Progenitor cell of endocrine pancreas (in vitro differentiated cells): ENCODE measurements at places on chromosomes 3 and 15.

DNA sequence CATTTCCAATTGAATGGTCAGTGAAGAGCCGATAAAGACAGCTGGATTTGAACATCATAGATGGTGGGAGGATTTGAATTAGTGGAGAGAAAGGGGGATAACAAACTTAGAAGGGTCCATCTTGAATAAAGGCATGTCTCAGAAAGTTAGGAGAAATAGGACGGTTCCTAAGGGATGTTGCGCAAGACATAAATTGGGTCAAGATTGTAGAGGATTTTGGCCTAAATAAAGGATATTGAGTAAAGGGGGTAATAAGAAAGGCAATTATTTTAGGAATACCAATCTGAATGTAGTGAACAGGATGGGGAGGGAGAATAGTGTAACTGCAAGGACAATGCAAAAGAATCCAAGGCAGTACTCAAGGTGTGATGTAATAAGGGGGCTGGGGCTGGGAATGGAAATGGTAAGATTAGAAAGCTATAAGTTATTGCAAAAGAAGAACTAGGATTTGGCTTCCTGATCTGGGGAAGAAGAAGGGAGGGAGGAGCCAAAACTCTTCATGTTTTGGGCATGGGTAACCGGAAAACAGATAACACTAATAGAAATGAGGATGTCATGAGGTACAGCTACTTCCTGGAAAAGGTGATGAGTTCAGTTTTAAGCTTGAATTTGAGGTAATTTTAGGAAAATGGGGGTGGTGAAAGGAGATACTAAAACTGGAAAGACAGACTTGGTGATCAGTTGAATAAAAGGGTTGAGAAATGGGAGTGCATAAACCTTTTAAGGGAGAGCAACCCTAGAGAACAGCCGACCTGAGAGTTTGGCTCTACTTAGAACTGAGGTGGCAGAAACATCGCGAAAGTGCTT lies 17.3 kb upstream of the TRPC1 start:
- DNase-seq, result no peak

DNA sequence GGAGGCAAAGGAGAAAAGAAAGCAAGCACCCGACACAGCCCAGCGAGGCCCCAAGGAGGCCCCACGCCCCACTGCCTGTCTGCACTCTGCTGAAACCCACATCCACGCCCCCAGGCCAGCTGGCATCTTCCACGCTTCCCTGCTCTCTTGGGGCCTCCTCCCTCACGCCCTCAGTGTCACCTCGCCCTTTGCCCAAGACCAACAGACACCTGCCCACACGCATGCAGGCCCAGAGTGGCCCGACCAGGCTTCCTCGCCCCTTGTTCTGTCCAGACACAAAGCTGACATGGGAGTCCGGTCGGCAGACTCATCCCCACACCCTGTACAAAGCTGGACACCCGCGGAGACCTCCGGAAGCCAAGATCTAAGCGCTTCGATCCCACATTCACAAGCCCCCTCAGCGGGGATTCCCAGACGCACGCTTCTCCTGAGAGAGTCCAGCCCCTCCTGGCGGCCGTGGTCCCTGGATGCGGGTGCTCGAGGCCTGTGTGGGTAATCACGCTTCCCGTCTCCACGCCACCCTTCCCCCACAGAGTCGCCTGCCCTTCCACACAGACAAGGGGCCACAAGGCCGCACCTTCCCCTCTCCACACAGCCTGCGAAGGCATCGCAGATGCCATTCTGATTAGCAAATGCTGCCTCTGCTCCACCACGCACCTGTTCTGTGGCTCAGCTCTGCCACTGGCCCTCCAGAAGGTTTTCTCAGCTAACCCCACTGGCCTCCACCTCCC lies 176.6 kb downstream of the XXYLT1 start:
- DNase-seq, result no peak

GRCh38 chr15:68330416-68330815 lies 52.9 kb downstream of the FEM1B start:
- no peak for DNase-seq

- DNase-seq, result no peak
These were observed 105.1 kb downstream of the ZMAT3 start for GRCh38 chr3:178966299-178967176.

GRCh38 chr3:27219127-27219845 lies 149.9 kb downstream of the NEK10 start:
- DNase-seq, result no peak

DNA sequence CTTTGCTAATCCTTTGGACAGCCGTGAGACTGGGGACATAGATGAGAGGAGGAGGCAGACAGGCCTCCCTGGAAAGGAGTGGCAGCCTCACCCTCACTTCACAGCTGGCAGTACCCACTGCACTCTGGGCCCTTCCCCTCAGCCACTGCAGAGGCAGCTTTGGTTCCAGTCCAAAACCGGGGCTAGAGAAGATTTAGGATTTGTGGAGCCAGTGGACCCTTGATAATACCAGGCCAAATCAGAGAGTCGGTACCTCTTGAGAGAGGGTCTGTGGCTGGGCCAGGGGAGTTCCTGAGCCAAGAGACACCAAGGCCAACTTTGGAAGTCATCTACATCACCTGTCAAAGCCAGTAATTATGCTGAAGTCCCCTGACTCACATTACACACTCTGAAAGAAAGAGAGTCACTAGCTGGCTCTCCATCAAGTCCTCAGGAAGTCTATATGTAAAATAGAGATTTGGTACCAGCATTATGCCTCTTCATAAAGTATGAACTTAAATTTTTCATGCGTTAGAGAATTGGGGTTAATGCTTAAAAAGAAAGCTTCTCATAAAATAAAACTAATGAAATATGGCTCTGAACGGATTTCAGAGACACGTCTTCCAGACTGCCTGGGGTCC lies 244.1 kb upstream of the SEMA6D start:
- no peak for DNase-seq

GRCh38 chr3:142337994-142338393 lies 109.8 kb downstream of the XRN1 start:
- DNase-seq, result no peak

- no peak for DNase-seq
These were observed at the start of gene DNASE1L3 for GRCh38 chr3:58210761-58211460. Gene DNASE1L3 (minus strand): TSS chr3:58210972. CDS start chr3:58210906, 66 bp downstream.

DNA sequence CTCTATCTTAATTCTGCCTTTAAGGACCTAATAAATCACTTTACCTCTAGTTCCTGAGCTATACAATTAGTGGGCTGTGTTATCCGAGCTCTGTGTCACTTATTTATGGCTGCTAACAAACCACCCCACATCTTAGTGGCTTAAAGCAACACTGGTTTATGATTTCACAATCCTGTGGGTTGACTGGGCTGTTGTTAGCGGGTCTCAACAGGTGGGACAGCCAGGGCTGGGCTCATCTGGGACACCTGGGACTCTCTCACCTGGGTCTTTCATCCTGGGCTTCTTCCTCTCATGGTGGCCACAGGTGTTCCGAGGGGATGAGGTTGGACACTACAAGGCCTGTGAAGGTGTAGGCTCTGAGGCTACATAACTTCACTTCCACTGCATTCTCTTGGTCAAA lies 35.8 kb upstream of the CHST2 start:
- no peak for DNase-seq

GRCh38 chr15:84846269-84846668 lies 29.1 kb downstream of the ALPK3 start:
- DNase-seq, result no peak

DNA sequence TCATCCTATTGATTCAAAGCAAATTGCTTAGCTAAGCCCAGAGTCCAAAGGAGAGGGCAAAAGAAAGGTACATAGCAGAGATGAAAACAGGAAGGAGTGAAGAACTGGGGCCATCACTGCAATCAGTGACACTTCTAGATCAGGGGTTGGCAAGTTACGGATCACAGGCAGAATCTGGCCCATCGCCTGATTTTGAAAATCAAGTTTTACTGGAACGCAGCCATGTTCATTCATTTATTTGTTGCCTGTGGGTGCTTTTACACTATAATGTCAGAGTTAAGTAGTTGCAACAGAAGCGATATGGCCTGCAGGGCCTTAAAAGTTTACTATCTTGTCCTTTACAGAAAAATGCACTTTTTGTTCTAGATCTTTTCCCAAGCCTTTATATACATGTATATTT lies 271.7 kb upstream of the TOPAZ1 start:
- no peak for DNase-seq

DNA sequence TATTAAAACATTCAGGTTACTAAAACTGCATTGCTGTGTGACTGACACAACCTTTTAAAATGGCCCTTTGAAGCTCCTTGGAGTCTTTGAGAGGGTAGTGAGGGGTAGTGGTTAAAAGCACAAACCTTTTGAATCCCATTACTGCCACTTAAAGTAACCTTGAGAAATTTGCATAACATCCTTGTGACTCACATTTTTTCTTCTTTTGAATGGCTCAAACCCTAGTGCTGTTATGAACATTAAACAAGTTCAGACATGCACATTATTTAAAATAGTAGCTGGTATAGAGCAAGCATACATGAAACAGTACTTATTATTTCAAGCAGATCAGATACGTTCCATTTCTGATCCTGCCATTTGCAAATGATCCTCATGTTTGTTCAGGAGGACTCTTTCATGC lies 3.7 kb upstream of the CLDN1 start:
- no peak for DNase-seq

- DNase-seq, result no peak
These were observed 30.4 kb downstream of the SPPL2A start for GRCh38 chr15:50735156-50735555.

GRCh38 chr3:66140743-66141372 lies 79.9 kb upstream of the SLC25A26 start:
- DNase-seq, result no peak

DNA sequence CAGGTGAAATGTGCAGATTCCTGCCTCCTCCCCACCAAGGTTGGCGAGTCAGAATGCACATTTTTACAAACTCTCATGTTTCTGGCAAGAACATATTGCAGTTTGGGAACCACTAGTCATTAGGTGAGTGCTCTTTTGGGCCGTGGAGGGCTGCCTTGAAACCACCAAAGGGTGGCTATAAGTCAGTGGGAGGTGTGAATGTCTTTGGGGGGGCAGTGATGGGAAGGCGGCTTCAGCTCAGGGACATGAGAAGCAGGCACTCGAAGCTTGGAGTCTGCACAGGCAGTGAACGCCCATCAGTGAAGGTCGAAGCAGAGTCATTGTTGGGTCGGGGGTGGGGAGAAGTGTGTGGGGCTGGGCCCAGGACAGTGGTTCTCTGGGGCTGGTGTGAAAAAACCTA lies 1.1 kb downstream of the NOX5 start:
- DNase-seq, result no peak

DNA sequence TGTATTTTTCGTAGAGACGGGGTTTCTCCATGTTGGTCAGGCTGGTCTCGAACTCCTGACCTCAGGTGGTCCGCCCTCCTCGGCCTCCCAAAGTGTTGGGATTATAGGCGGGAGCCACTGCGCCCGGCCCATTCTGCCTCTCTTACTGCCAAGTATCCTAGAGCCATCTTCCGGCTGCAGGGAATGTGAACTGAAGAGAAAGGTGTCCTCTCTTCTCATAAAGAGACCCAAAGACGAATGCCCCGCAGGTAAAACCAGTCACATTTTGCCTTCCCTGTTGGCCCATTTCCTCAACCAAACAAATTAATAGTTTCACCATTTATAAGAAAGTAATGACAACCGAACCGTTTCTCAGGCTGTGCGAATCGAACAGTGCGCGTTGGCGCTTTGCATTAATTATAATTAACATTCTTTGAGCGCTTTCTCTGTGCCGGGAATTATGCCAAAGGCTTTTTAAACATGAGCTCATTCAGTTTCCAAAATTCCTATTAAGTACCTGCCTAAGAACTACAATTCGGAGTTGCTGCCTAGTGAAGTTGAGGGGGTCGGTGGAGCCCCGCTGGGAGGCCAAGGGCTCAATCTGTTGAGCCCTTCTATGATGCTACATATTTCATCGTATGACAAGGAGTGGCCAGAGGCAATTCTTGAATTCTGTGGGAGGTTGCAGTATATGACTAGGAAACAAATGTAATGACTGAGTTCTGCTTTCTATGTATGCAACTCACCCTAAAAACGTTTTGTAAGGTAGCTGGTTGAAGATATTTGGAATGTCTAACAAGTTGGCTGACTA lies 819 bp upstream of the RPL24 start:
- DNase-seq, result no peak

GRCh38 chr15:63203451-63204090 lies 14.2 kb downstream of the RAB8B start:
- DNase-seq, result no peak

DNA sequence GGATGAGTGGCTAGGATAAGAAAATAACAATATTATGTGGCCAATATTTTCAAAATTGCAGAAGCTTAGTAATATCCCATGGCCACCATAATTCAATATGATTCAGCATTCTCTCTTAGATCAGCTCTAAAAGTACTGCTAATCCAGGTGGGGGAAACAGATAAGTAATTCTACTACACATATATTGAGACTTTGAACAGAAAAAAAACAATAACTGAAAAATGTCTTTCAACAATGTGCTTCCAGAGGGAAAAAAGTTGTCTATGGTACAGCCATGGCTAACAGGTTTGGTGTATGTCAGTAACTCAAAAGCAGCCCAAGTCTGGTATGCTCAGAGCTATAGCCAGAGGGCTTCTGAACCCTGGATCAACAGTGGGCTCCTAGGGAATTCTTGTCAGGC lies 42.4 kb upstream of the PPIB start:
- DNase-seq, result no peak
